ENCODE measurements at places on chromosomes 16 and 17.

GRCh38 chr17:13403982-13404946 is 197.5 kb downstream of the HS3ST3A1 start:
- DNase-seq, result no peak

DNA sequence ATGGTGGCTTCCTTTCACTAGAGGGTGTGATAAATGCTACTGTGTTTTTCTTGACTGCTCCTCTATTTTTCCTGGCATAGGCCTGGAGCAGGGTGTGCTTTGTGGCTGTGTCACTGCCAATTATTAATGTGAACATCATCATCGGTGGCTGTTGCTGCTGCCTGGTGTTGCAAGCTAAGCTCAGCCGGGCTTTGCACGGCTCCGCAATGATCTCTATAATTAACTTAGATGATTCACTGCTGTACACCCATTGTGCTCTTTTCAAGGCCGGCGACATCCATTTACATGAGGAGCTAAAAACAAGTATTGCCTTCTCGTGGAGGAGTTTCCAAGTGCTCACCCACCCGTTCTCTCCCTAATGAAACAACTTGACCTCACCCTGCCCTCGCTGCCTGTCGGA is 160.1 kb upstream of the IRX3 start:
- no peak for DNase-seq

DNA sequence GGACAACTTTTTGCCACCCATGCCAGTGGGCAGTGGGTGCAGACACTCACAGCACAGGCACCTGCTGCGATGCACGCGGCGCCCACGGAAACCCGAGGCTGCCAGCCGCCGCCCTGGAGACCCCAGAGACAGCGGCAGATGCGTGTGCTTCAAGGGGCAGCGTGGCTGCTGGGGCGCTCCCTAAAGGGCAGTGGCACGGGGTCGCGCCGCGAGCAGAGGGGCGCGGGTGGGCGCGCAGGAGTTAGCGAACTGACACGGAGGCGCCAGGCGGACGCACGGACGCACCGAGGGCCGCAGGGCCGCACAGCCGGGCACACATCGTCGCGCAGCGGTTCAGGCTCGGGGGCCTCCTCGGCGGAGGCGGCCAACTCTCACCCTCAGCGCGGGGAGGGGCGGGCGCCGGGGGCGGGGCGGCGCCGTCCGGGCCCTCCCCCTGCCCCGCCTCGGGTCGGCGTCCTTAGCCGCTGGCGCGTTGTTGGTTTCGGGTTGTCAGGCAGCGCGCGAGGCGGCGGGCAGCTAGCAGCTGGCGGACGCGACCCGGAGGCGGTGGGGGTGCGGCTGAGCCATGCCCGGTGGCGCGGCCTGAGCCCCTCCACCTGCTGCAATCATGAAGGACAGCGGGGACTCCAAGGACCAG is at the start of gene KIF19:
KIF19 (plus strand) TSS at position 484 of the 637 bp plus-strand sequence; CDS start at position 608, 124 bp downstream.
- peak; percentile 41 for DNase-seq

GRCh38 chr17:56031636-56032035 is 121.6 kb upstream of the ANKFN1 start:
- DNase-seq, result no peak

GRCh38 chr16:53235851-53236250 is 181.1 kb downstream of the CHD9 start:
- no peak for DNase-seq

DNA sequence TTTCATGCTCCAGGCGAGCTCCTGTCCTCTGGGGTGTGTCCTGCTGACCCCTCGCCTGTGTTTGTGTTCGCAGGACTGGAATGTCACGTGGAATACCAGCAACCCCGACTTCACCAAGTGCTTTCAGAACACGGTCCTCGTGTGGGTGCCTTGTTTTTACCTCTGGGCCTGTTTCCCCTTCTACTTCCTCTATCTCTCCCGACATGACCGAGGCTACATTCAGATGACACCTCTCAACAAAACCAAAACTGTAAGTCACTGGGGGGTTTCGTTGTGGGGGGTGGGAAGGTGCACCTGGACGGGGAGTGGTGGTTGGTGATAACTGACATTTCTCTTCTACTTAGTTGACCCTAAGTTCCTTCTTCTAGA is 58.3 kb downstream of the ABCC1 start:
- DNase-seq, result no peak

- DNase-seq, result no peak
These were observed 4.7 kb downstream of the ALDH3A1 start for GRCh38 chr17:19743101-19744100.

- DNase-seq, result no peak
These were observed 85.1 kb downstream of the SOCS1 start for GRCh38 chr16:11170696-11171447.

- no peak for DNase-seq
These were observed 72.1 kb downstream of the JPH3 start for GRCh38 chr16:87674419-87674818.

DNA sequence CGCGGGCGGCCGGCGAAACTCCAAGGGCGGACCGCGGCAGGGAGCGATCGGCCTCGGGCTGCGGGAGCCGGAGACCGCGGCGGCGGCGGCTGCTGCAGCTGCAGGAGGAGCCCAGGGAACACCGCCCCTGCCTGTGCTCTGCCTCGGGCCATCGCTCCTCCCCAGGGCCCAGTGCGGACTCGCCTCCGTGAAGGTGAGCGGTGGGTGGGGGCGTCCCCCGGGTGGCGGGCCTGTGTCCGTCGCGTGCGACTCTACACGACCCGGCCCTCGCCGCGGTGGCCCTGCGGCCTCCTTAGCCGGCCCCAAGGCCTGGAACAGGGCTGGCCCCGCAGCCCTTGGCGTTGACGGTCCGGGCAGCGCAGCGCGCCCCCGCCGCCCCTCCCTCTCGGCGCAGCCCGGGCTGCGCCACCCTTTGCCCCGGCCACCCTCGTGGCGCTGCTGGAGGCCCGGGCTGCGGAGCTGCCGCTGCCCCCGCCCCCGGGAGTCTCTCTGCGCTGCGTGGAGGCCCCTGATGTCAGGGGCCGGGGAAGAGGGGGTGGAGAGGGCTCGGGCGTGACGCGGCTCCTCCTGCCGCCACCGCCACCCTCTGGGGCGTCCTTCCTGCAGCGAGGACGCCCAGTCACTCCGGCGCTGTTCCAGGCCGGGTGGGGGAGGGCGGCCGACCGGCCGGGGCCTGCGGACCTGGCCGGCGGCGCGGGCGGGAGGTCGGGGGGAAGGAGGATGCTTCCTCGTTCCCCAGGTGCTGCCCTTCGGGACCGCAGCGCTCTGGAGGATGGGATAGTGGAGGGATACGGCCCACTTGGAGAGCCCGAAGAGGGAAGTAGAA is 485 bp downstream of the DYNLL2 start:
- DNase-seq, result peak; percentile 44

- DNase-seq, result no peak
These were observed 12.9 kb upstream of the TEKT3 start for GRCh38 chr17:15354256-15354655.

GRCh38 chr17:7478276-7479212 is 887 bp downstream of the ZBTB4 start:
- peak; percentile 36 for DNase-seq

- no peak for DNase-seq
These were observed 14.2 kb downstream of the TRPV1 start for GRCh38 chr17:3594976-3595375.

All from stimulated activated CD4-positive, alpha-beta T cell treated with anti-CD3 and anti-CD28 coated beads, Interleukin-15, amount 100 ng/mL, for 1 hour (primary cell).